ENCODE measurements at places on chromosomes 4 and X.

GRCh38 chr4:24632011-24632410 is 47.7 kb upstream of the DHX15 start:
- DNase-seq = no peak

DNA sequence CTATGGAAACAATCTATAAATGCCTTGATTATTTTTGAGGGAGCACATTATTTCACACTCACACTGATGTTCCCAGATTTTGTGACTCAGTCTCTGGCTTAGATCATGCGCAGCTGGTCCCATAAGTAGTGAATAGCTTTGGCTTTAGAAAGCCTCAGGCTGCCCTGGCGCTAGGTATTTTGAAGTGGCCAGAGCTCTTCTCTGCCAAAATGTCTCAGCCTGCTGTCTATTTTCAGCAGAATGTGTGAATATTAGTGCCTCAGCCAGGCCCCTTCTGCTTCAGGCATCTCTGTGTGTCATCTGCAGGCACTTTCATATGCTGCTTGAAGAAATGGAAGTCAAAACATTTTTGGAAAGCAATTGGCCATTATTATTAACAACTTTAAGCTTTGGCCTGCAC is 931.0 kb upstream of the INTU start:
- no peak for DNase-seq

GRCh38 chr4:110335399-110335798 is 137.0 kb upstream of the ELOVL6 start:
- DNase-seq = no peak

GRCh38 chrX:37787423-37787869 is 7.6 kb downstream of the CYBB start:
- no peak for DNase-seq

DNA sequence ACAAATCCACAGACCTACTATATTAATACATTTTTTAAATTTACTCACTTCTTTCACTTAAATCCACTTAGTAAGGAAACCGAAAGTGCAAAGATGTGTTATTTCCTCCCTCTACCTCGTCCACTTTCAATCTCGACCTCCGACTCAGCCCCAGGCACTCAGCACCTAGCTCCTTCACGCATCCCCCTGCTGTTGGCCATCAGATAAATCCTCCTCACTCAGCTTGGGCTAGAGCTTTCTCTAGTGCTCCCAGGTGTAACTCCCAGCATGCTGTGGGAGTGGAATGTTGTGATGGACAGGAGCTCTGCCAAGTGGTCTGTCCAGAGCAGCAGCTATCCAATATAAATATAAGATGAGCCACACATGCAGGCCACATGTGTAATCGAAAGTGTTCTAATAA is 26.7 kb upstream of the TEC start:
- no peak for DNase-seq

- DNase-seq = no peak
These were observed 157.2 kb downstream of the ATP10D start for GRCh38 chr4:47642191-47642830.

GRCh38 chrX:40174854-40175510 is 77.2 kb upstream of the BCOR start:
- no peak for DNase-seq

DNA sequence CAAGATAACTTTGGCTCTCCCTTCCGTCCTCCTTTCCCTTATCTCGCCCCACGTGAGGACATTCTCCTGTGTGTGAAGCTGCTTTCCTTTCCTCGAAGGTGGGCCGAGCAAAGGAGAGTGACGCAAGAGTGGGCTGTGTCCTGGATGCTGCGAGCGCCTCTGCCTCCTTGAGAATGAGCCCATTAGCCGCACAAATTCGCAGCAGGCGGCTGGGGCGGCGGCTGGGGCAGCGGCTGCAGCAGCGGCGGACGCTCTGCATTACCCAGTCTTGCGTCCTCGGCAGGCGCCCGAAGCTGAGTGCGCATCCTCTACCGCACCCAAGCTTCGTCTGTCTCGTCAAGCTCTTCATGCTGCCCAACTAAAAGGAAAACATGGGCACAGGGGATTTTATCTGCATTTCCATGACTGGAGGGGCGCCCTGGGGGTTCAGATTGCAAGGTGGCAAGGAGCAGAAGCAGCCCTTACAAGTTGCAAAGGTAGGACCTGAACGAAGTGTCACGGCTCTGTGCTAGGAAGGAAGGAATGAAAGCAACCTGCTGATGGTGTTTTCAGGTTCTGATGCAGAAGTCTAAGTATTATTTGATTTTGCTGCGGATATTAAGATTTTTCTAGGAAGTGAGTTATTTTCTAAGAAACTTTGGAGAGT is at the start of gene SYNPO2:
SYNPO2 (plus strand) TSS at position 189 of the 646 bp plus-strand sequence; CDS start at position 372, 183 bp downstream.
- peak; percentile 72 for DNase-seq

- DNase-seq = no peak
These were observed 7.5 kb downstream of the RASL11B start for GRCh38 chr4:52869656-52870055.

GRCh38 chr4:22237846-22238494 is 277.9 kb downstream of the ADGRA3 start:
- DNase-seq = no peak

GRCh38 chrX:155231163-155231562 is 14.9 kb downstream of the VBP1 start:
- DNase-seq = no peak

- no peak for DNase-seq
These were observed 361.2 kb downstream of the PCDH7 start for GRCh38 chr4:31081366-31081765.

DNA sequence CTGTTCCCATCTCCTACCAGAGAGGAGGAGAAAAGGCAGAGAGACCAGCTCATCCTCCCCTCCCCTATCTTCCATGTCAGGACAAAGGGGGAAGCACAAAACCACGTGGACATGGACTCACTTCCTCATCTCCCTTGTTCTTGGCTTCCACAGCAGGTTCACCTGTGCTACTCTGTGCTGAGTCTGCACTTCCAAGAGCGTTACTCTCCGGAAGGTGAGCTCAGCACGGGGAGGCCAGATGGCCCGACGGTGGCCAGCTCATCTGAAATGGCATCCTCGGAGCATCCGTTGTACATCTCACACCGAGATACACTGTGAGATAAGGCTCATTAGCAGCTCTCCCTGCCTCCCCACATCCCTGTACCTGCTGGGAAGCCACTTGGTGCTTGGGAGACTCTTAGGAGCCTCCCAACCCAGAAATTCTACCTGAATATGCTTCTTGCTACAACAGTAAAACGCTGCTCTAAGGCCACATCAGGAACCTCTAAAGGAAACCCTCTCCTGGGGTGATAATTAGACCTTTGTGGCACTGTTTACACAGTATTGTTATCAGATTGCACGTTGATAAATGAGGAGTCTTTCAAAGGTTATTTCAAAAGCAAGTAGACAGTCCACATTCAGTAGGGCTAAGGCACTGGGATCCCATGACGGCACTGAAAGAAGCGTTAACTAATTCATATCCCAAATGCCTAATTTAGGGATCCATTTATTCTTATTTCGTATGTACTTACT is 19.4 kb downstream of the LGI2 start:
- DNase-seq = no peak

- DNase-seq = peak; percentile 9
These were observed 160.2 kb downstream of the NHS start for GRCh38 chrX:17535229-17535628.

GRCh38 chr4:162586266-162586665 is 422.5 kb upstream of the FSTL5 start:
- DNase-seq = no peak

DNA sequence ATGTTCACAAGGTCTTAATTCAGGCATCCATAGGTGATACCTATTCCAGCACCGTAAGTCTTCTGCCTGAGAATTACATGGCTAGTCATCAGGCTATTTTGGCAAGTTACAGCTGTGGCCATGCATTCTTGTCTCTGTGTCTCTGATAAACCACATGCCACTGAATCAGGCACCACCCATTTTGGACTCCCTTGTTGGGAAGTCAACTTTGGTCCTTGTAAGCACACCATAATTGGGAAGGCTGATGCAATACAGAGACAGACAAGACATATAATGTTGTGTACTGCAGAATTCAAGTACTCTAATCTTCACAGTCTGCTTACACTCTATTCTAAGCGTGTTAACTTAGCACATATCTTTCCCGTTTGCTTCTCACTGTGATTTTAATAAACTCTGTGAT is 483.7 kb upstream of the FTHL17 start:
- no peak for DNase-seq

GRCh38 chr4:138612428-138612827 is 370.3 kb upstream of the SLC7A11 start:
- DNase-seq = no peak

DNA sequence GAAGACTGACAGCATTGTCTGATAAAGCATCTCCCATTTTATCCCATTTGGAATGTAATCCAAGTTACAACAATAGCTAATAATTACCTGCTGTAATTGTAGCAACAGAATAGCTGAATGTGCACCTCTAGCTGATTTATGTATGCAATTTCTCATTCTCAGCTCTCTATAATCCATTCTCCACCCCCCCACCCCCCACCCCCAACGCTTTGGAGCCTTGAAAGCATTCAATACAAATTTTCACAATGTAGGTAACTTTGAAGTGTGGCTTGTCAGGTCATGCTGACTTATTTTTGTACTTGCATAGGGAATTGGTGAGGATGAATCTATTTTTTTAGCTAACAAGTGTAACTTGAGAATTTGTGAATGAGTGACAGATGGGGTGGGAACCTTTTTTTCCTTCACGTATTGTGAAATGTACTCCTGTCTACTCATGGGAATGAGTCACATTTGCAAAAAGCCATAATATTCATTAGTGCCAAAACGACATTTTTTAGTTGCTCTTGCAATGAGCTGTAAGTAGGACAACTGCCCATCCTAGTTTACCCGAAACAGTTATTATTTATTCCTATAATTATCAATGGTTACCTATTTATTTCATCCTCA is 159.3 kb downstream of the PALLD start:
- no peak for DNase-seq

- no peak for DNase-seq
These were observed 2.1 kb downstream of the LEF1 start for GRCh38 chr4:108166441-108167315.

- DNase-seq = no peak
These were observed 31.7 kb downstream of the MAD2L1 start for GRCh38 chr4:120034913-120035312.

DNA sequence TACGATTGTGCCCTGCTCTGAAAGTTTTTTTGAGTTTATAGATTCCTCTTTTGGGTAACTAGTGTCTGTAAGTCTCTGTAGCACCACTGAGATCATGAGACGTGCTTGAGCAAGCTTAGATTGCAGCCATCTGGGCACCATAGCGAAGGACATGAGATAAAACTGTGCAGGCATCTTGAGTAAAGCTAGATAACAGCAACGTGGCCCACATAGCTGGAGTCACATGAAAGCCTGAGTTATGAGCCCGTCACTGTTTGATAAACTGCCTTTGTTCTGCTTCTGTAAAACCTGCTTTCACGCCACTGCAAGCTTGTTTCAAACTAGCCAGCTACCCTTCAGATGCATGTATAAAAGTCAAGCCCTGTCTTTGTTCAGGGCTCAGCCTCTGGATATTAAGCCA is 359.1 kb upstream of the CXorf51A start:
- DNase-seq = no peak

- no peak for DNase-seq
These were observed 44.8 kb downstream of the DCLK2 start for GRCh38 chr4:150123087-150123486.

GRCh38 chr4:168139336-168139735 is 47.0 kb downstream of the ANXA10 start:
- DNase-seq = no peak

Data from head of caudate nucleus (tissue), 42 donors.